ENCODE measurements at places on chromosomes 16 and 17.

- DNase-seq = no peak
These were observed 33.5 kb downstream of the KCNJ2 start for GRCh38 chr17:70202840-70203239.

DNA sequence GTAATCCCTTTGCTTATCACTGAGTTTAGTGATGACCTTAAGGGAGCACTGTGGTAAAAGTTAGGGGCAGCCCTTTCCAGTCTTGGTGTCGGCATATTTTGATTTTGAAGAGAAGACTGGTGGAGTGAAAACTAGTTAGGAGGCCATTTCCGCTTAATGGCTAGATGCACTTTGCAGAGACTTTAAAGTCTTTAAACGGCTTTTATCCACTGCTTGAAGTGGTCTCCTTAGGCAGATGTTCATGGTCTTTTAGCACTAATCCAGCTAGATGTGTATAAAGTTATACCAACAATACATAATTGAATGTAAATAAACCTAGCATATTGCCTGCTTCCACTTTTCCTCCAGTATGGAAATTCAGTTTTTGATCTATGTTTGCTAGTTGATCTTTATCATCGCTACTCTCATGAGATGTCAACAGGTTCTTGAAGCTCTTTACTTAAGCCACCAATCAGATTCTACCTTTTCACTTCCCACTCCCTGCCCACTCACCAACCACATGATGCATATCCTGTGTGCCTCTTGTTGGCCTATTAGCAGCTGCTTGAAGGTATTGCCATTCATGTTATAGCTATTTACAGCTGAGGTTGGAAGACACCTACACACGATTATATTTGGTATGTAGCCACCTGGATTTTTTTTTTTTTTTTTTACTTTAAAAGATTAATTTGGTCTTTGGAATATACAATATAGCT lies 132.0 kb downstream of the NLK start:
- DNase-seq = no peak

DNA sequence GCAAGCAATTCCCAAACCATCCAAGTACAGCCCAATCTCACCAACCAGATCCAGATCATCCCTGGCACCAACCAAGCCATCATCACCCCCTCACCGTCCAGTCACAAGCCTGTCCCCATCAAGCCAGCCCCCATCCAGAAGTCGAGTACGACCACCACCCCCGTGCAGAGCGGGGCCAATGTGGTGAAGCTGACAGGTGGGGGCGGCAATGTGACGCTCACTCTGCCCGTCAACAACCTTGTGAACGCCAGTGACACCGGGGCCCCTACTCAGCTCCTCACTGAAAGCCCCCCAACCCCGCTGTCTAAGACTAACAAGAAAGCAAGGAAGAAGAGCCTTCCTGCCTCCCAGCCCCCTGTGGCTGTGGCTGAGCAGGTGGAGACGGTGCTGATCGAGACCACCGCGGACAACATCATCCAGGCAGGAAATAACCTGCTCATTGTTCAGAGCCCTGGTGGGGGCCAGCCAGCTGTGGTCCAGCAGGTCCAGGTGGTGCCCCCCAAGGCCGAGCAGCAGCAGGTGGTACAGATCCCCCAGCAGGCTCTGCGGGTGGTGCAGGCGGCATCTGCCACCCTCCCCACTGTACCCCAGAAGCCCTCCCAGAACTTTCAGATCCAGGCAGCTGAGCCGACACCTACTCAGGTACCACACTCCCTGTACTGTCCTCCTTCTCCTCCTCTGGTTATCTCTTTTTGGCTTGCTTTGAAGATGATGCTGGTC lies 20.6 kb downstream of the SP2 start:
- DNase-seq = no peak

DNA sequence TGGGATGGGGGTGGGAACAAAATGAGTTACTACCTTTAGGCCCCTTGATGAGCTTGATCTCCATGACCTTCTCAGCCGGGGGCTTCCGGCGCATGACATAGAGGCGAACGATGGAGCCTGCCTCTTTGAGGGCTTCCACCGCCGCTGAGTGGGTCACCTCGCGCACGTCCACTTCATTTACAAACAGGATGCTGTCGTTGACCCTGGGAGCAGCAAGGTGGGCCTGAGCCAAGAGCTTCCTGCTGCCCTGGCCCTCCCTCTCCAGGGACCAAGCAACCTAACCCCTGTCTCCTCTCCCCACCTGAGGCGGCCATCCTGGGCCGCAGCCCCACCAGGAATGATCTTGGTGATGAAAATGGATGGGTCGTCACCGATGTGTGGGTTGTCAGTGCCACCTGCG lies 16.2 kb downstream of the DLG4 start:
- no peak for DNase-seq

DNA sequence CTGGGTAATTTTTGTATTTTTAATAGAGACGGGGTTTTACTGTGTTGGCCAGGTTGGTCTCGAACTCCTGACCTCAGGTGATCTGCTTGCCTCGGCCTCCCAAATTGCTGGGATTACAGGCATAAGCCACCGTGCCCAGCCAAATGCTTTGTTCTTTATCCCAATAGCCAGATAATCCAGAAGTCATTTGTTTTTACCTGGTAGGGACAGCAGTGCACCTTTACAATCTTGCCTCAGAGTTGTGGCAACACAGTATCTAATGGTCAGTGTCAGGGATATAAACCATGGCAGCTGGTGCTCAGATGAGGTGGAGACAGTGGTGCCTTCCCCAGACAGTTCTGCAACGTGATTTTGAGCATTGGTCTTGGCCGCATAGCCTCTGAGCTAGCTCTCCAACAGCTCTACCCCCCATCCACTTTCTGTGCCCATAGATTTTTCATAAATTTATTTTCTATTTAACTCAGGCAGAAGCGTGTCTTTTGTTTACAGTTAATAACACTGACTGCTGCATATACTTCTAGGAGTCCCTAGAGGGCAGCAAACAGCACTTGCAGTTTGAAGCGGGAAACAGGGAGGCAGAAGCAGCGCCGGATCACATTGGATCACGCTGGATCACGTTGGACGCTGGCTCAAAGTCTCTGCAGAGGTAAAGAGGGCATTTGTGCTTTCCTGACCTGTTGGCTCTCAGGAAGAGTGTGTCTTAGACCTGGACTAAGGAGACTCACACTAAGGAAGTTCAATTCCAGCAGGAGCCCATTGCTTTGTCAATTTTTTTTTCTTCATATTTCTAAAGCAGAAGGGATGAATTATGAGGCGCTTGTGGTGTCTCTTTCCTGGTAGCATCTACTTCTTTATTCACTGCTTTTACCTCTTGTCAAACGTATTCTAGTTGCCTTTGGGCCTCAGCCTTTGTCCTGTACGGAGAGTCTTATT lies 5.1 kb upstream of the GGT6 start:
- no peak for DNase-seq

GRCh38 chr16:67888331-67888730 lies 3.6 kb downstream of the NRN1L start:
- no peak for DNase-seq

- no peak for DNase-seq
These were observed 346.6 kb downstream of the SNX29 start for GRCh38 chr16:12323007-12323758.

DNA sequence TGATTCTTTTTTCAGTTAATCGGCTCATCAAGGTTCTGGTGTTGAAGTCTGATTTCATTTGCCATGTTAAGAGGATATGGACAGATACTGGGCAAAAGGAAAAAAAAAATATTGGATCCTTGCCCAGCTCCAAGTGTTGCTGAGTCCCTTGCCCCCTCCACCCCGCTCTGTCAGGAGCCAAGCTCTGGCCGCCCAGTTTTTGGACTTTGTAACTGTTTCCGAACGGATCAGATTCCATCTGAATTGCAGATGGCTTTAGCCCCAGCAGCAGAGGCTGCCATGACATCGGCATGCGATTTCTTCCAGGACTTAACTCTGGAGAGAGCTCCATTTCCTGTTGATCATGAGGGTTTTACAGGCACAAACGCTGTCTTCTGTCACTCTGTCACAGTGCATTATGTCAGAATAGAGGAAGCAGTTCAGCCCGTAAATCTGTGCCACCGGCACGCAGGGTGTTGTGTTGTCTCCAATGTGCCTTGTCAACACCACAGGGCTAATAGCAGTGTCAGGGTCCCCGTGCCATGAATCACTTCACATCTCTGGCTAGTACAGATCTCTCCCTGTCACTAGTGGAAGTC lies 615.6 kb downstream of the MAF start:
- no peak for DNase-seq

All from vagina (tissue), 2 donors.